ENCODE measurements at places on chromosomes 3 and 15.

DNA sequence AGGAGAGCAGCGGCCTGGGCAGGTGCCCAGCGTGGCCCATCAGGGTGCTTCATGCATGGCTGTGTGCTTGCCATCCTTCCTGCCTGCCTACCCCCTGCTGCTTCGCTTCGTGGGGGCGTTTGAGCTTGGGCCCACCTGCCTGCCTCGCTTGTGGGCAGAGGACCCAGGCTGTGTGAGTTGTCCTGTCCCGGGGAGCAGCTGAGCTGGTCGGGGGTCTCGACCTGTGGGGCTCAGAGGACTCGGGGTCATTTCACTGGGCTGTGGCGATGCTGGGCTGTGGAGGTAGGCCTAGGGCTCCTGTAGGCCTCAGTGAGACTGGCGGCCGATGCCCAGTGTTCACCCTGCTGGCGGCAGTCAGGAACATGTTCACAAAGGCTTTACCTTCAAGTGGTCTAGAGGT, 12.1 kb upstream of the STAB1 start:
- no peak for DNase-seq

DNA sequence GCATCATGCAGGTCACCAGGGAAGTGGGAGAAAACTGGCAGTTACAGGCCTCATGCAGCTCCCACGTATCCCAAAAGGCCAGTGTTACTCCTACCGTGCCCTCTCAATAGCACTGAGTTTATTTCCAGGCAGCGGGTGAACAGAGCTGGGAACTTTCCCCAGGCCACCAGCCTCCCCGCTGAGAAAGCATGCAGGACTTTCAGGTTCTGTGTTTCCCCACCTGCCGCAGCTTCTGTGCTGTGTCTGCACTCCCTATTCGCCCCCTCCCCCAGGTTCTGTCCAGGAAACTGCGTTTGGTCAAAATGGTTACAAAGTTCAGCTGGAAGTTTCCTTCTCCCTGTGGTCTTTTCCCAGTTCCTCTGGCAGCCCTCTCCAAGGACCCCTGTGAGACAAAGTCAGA, 21.4 kb downstream of the NEK11 start:
- DNase-seq = no peak

DNA sequence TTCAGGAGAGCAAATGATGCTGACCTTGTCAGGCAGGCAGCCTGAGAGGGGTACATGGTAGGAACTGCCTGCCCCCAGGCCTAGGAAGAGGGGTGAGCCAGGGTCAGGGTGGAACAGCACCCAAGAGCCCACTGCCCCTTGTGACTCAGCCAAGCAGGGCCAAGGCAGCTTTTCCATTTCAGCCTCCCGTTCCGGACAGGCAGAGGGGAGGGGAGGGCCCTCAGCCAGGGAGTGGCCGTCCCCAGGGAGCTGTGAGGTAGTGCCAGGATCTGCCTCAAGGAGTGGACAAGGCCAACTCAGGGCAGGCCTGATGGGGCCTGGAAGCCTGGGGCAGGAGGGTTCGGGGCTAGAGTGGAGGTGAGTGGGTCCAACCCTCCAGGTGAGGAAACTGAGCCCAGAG, 5.1 kb upstream of the ANKRD63 start:
- no peak for DNase-seq

DNA sequence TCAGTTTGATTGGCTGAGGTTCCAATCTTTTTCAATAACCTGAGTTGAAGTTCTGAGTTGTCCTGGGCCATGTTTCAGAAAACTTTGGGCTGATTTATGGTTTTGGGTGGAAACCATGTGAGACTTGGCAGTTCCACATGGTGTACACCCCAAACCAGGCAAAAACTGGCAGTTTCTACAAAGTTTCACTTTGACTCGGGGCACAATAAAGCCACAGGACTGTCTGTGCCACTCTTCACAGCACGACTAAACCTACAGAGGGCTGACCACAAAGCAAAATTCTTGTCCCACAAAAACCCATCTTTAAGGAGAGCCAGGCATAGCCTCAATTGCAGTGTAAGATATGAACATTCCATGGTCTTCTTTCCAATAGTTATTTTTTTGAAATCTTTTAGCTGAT, 155.0 kb downstream of the DUT start:
- no peak for DNase-seq

GRCh38 chr15:40471808-40472150, 995 bp downstream of the CHST14 start:
- DNase-seq = no peak

- no peak for DNase-seq
Measured at GRCh38 chr3:138960417-138960852, 13.4 kb downstream of the FOXL2NB start.

GRCh38 chr3:98519351-98519750, 3.4 kb downstream of the CLDND1 start:
- DNase-seq = no peak

GRCh38 chr15:66625974-66626373, 60.2 kb upstream of the LCTL start:
- no peak for DNase-seq

- DNase-seq = no peak
Measured at GRCh38 chr3:27454461-27454860, 29.7 kb downstream of the SLC4A7 start.

GRCh38 chr3:5011555-5012256, 32.5 kb downstream of the BHLHE40 start:
- no peak for DNase-seq

- no peak for DNase-seq
Measured at GRCh38 chr3:5430701-5431100, 243.2 kb downstream of the EDEM1 start.

GRCh38 chr3:176349706-176350105, 847.6 kb downstream of the TBL1XR1 start:
- no peak for DNase-seq

DNA sequence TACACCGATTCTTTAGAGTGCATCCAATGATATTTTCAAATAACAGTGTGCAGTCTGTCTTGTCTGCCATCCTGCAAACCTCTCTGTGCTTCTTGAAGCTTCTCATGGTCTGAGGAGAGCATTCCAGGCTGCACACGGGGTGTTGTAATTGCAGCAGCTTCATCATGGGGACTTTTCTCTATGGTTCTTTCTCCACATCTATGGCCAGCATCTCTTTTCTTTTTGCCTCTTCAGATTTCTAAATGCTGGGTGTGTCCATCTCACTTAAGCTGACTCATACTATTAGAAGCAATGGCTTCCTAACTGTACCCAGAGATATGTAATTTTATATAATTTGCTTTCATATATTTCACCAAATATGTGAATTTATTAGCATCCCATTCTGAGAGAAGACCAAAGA, 63.8 kb upstream of the EPHB3 start:
- DNase-seq = no peak
